ENCODE measurements at places on chromosomes 2 and 18.

DNA sequence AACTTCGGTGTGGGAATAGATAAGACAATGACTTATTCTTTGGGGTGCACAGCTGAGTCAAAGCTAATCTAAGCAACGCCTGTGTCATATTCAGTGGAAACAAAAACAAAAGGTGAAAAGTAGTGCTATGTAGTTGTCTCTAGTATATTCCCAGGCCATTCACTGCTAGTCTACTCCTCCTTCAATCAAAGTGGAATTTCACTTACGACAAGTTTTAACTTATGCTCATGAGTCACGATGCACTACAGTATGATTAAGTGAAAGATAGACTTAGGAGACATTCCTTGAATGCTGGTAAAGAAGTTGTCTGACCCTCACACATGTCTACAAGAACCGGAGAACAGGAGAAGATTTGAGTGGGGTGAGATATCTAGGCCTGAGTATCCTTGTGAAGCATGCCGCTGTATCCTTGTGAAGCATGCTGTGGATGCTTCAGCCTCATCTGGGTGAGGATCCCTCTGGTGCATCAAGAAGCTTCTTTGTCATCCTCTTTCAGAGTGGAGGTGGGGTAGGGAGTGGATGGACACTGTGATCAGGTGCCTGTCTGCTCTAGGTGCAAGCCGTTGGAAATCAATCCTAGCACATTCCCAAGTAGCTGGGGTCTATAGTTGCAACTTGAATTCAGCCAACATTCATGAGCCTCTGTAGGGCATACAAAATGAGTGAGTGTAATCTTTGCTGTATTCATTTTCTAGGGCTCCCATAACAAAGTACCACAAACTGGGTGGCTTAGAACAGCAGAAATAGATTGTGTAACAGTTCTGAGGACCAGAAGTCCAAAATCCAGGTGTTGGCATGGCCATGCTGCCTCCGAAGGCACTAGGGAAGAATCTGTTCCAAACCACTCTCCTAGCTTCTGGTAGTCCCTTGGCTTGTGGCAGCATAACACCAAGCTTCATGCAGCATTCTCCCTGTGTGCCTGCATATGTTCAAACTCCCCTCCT is 173.5 kb upstream of the FN1 start:
- no peak for DNase-seq

GRCh38 chr18:49052891-49053644 is 102.3 kb upstream of the SMAD7 start:
- no peak for DNase-seq

- DNase-seq: no peak
Observed at GRCh38 chr2:240529344-240529999, 28.3 kb downstream of the ANKMY1 start.

DNA sequence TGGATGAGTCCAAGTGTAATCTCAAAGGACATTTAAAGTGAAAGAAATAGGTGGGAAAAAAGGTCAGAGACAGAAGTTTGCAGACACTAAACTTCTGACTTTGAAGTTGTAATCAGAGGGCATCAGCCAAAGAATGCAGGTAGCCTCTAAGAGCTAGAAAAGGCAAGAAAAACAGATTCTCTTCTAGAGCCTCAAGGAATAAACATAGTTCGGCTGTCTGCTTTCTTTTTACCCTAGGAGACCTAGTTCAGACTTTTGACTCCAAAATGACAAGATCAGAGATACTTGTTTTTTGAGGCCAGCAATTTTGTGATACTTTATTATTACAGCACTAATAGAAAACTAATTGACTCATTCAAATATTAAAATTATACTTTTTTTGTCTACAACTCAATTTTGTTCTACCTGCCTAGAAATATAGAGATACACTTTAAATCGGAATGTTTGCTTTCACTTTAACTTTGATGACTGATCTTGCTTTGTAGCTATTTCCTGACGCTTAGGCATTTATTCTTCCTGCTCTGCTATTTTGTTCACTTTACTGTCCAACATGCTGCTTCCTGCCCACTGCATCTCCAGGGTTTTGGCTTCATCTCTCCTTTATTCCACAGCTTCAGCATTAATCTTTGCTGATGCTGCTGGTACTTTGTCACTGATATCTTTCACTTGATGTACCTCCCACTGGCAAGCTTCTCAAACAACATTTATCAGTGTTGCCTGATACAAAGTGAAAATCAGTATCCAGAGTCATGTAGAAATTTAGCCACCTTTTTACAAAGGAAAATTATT is 272.5 kb downstream of the DSEL start:
- DNase-seq: no peak
